ENCODE measurements at places on chromosomes 12 and 14. TPM values are rescaled to one million over a fixed set of nuclear protein-coding genes. Genes with fewer than 3 reads are reported as not detected.

GRCh38 chr14:58732387-58732786 lies 94.6 kb downstream of the DACT1 start:
- DNase-seq, result no peak

GRCh38 chr12:67855103-67855502 lies 134.1 kb upstream of the IFNG-AS1 start:
- DNase-seq, result no peak

- no peak for DNase-seq
These were observed 21.3 kb upstream of the RFLNA start for GRCh38 chr12:124273630-124274029.

DNA sequence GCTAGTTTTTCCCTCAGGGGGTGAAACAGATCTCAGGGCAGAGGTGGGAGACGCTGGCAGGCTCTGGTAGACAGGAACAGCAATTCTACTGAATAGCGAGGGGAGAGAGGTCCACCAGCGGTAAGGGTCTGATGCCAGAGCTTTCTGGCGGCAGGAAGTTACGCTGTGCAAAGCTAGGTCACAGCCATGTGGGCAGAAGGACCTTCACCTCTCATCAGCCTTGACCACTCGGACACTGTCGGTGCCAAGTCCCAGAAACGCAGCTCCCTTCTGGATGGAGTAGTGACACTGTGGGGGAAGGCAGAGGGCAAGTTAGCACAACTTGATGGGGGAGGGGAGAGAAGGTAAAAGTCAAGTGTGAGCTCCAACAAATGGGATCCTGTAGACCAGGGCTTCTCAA lies 10.3 kb upstream of the ZNF740 start:
- DNase-seq, result peak; percentile 75

GRCh38 chr14:105292826-105293711 lies 7.7 kb downstream of the BRF1 start:
- no peak for DNase-seq

GRCh38 chr12:91591639-91591987 lies 409.0 kb upstream of the DCN start:
- no peak for DNase-seq

GRCh38 chr12:111451649-111452129 lies 46.0 kb downstream of the SH2B3 start:
- DNase-seq, result peak; percentile 21

DNA sequence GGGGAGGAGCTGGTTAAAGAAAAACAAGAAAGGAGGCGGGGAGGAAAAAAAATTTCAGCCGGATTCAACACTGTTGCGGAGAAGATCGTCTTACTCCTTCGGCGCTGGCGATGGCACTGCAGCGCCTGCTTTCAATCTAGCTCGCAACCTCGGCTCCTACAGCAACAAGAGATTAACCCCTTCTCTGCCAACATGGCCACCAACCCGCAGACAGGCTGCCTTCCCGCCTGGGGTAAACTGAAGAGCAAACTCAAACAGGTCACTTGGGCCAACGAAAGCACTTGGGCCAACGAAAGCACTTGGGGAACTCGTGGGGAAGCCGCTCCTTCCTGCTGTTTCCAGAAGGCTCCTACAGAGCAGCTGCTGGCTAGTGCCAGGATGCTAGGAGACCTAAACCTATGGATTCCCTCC lies 73.7 kb downstream of the CIT start:
- no peak for DNase-seq

DNA sequence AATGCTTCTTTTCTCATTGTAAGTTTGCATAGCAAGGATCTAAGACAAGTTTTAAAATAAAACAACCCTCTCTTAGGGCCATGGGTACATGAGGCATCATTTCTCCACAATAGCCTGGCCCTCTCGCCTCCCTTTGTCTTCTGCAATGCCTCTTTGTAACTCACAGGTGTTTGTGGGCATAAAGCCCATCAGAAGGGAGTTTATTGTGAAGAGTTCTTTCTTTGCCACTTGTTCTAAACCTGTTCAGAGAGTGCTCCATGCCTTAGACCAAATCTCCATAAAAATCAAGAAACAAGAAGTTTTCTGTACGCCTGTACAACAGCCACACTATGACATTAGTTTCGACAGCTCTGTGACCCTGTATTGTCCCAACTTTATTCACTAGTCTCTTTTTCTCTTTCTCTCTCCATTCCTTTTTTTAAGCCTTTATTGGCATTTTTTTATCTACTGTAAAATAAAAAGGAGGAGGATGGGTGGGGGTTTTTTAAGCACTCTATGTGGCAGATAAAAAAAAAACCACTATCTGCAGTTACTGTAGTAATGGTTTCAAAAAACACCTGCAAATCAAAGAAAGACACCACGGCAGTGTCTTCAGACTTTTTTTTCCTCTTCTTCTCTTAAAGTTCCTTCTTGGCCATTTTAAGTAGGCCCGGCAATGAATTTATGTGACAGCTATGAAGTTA lies 1.6 kb downstream of the C12orf42 start:
- DNase-seq, result no peak

DNA sequence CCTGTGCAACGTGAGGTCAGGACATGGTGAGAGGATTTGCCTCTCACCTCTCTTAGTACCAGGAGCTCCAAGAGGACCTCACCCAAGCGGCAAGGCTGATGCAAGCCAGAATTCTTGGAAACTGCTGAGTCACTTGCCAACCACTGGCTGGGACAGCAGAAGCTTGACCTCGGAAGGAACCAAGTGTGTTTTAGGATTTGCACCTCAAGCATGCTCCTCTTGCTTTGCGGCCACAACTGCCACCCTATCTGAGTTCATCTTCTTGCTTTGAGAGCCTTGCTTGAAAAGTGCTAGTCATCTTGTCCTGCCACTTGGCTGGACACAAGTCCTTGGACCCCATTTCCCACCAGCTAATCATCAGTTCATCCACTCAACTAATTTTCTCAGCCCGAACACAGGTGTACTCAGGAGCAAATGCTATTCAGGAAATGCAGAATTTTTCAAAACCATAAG lies 195.8 kb downstream of the SLC25A21 start:
- DNase-seq, result no peak

DNA sequence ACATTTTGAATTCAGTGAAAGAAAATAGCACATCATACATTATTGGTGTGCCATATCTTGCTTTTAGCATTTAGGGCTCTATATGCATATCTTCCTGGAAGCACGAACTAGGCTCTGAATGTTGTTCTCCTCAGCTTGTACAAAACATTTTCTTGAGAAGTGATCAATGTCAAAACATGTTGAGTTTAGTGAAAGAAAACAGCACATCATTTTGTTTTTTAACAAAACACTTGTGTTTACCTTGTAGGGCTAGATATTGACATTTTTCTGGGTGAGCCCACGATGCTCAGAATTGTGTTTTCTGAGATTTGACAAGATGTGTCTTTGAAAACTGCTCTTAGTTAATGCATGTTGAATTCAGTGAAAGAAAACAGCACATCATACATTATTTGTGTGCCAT lies 81.0 kb downstream of the ASCL4 start:
- DNase-seq, result no peak

DNA sequence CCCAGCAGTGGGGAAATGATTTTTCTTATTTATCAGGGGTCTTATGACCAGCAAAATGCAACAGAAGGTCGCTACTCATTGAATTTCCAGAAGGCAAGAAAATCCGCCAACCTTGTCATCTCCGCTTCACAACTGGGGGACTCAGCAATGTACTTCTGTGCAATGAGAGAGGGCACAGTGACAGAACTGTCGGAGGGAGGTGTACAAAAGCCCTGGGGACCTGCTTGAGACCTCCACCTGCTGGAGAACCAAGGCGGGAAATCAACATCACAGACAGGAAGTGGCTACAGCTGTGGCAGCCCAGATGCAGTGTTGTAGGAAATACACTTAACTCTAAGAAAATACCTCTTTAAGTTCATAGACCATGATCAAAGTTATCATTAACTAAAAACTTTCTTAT lies 250.9 kb upstream of the OR4E1 start:
- no peak for DNase-seq

- no peak for DNase-seq
These were observed 18.2 kb upstream of the CLEC2D start for GRCh38 chr12:9651265-9651729.

- DNase-seq, result no peak
These were observed 254.3 kb downstream of the RGS6 start for GRCh38 chr14:72186523-72186922.

GRCh38 chr14:32329690-32330285 lies 690 bp downstream of the AKAP6 start:
- no peak for DNase-seq

DNA sequence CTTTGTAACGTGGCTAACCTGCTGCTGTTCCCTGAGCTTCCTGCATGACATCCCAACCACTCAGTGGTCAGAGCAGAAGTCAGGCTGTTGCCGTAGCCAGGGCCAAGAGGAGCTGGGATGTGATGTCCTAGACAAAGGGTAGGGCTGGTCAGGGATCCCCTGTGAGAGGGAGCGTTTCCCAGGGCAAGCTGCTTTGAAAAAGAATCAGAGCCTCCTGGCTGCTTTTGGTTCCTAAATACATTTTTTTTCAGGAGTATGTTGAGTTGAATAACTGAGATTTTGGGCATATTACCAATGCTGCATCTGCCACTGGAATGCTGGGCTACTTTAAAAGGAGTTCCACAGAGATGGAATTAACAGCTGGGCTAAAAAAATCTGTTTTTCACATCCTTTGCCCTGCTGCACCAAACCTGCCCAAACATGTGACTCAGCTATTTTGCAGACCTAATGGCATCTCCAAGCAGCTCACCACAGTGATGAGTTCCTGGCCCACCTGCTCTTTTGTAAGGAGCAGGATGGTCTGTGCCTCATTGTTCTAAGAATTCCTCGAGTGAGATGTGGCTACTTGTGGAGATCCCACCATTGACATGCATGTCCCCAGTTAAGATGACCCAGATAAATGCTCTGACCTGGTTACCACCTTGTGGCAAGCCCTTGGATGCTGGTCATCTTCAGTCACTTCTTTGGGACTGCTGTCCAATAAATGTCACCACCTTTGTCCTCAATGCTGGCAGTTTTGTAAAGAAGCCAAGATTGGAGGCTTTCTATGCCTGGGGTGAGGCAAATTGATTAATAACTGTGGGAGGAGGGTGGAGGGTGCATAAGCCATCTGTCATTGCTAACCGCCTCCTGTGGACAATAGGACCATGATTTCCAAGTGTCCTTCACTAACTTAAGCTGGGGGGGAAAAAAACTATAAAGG lies 24.1 kb downstream of the ANKRD13A start:
- no peak for DNase-seq

DNA sequence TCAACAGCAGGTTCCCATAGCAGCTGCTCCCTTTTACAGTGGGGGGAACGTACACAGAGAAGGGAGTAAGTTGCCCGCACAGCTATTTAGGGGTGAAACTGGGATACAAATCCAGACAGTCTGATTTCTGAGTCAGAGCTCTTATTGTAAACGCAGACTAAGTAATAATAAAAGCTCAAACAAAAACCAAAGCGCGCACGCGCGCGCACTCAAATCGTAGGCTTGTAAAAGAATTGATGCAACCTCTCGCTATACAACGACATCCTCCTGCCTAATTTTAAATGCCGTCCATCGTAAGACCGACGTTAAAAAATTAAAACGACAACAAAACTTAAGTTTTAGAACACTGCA lies 747 bp upstream of the DACT1 start:
- no peak for DNase-seq

DNA sequence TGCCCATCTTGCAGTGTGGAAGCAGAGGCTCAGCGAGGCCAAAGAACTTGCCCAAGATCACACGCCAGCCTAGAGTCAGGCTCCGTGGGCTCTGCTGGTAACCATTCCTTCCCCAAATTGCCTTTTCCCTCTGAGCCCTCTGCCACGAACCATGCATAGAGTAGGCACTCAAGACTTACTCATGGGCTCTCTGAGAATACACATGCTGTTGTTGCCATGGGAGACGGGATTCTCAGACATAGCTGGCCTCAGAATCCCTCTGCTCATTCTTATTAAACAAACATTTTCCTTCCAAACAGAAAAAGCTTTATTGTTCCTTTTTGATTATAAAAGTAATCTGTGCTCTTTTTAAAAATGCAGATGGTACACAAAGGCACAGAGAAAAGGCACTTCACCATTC lies 52.5 kb upstream of the WSCD2 start:
- no peak for DNase-seq

GRCh38 chr14:55620277-55620676 lies 40.3 kb downstream of the KTN1 start:
- DNase-seq, result no peak

- DNase-seq, result no peak
These were observed 28.0 kb downstream of the DAO start for GRCh38 chr12:108907839-108908351.

GRCh38 chr14:89618330-89618708 lies 201.3 kb upstream of the FOXN3 start:
- no peak for DNase-seq

DNA sequence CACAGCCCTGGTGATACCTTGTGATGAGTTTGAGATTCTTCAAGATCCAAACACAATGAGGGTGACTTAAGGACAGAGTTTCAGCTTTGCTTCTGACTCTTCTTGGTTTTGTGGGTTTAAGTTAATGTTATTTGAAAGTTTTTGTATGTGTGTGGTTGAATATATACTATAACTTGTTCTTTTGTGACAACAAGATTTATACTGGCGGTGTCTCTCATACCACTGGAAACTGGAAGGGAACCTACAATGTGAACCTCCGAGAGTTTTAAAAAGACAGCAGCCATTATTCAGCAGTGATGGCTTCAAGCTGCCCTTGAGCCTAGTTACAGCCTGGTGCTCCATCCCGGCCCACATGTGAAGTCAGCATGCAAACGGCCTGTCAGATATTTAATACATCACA lies 87.9 kb upstream of the IGF1 start:
- DNase-seq, result no peak

- DNase-seq, result no peak
These were observed 708.0 kb downstream of the BCL11B start for GRCh38 chr14:98564006-98564405.

DNA sequence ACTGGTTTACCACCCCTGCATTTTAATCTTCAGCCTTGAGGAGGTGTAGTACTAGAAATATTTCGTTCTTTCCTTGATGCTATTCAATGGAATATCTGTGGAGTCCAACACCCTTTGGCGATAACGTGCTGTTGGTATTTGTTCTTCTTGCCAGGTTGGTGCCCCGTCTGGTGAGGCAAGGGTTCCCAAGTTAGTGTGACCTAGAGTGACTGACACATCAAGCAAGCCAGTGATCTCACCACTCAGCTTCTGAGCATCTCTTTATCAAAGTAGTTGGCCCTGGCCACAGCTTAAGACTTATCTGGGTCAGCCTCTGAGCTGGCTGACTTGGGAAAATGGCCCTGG lies 60.2 kb downstream of the PLXNC1 start:
- no peak for DNase-seq

HPD gene
- not detected for total RNA-seq

FBXO21 gene
- total RNA-seq, result 49.0 TPM

KCNC2 gene
- not detected for total RNA-seq

SERPINA12 gene
- total RNA-seq, result not detected

CLEC6A gene
- total RNA-seq, result not detected

ACOT4 gene
- 1.4 TPM for total RNA-seq

KRT78 gene
- not detected for total RNA-seq

TIMELESS gene
- total RNA-seq, result 15.9 TPM

HOXC12 gene
- not detected for total RNA-seq

PRR13 gene
- 105 TPM for total RNA-seq

NAP1L1 gene
- 542 TPM for total RNA-seq

CMKLR1 gene
- 47.5 TPM for total RNA-seq

PAPLN gene
- total RNA-seq, result 44.3 TPM

CHGA gene
- total RNA-seq, result not detected

CBLN3 gene
- total RNA-seq, result 6.1 TPM

RAPGEF3 gene
- 1.2 TPM for total RNA-seq

ALG10B gene
- total RNA-seq, result 11.8 TPM

PTPRO gene
- total RNA-seq, result 1.8 TPM

Data from osteocyte (in vitro differentiated cells).